ENCODE measurements at places on chromosomes 2 and 18.

DNA sequence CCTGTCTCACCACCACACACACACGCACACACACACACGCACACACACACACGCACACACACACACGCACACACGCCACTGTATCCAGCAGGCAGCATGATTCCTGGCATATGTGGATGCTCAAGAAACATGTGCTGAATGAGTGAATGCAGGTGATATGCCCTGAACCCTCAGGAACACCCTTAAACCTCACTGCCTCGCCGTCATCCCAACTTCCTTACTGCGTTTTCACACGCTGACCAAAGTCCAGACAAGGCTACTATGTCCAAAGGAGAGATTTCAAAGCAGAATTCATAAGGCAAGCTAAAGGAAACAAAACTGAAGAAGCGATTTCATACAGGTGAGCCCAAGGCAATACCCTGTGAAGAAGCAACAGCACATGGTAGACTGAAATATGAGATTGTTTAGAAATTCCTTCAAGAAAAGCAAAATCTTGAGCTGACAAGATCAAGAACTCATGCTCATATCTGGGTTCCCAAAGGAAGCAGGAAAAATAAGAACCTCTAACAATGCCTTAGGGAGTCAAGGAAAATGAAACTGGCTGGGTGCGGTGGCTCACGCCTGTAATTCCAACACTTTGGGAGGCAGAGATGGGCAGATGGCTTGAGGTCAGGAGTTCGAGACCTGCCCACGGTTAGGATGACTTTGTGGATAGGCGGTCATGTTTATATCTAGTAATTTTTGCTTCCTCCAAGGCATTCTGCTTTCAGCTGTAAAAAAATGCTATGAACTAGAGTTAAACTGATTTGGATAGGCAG lies 69.1 kb downstream of the TNFRSF11A start:
- no peak for DNase-seq

- DNase-seq: no peak
Measured at GRCh38 chr18:41842886-41843285, 112.1 kb upstream of the PIK3C3 start.

GRCh38 chr2:224178056-224178455 lies 139.0 kb upstream of the SERPINE2 start:
- no peak for DNase-seq

DNA sequence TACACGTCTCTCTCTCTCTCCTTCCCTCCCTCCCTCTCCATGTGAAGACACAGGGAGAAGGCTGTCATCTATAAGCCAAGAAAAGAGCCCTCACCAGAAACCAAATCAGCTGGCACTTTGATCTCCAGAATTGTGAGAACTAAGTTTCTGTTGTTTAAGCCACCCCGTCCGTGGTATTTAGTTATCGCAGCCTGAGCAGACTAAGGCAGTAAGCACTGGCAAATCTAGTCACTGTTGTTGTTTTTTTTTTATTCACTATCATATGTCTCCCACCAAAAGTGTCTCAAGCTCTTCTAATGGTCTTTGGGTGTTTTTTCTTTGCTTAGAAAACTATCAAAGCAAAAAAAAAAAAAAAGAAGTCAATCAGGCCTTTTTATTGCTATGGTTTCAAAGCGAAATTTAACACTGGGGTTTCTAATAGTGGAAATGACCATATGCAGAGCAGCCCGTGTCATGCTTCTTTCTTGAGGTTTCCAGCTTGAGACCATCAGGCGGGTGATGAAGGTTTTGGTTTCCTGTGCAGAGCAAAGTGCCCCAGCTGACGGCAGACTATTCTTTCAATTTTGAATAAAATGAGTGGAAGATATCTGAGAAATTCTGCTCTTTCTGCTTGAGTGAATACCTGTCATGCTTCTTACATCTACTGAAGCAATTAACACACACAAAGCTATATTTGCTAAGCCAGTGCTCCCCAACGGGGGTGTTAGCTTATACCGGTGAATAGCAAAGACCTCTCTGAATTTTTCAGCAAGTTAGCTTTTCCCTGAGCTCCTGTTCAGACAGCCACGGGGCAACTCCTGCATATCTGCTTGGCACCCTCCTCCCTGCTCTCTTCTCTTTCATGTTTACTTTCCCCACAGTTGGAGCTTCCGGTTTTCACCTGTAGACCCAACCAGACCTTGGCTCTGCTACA lies 394.1 kb upstream of the ATP5MC3 start:
- peak; percentile 13 for DNase-seq

DNA sequence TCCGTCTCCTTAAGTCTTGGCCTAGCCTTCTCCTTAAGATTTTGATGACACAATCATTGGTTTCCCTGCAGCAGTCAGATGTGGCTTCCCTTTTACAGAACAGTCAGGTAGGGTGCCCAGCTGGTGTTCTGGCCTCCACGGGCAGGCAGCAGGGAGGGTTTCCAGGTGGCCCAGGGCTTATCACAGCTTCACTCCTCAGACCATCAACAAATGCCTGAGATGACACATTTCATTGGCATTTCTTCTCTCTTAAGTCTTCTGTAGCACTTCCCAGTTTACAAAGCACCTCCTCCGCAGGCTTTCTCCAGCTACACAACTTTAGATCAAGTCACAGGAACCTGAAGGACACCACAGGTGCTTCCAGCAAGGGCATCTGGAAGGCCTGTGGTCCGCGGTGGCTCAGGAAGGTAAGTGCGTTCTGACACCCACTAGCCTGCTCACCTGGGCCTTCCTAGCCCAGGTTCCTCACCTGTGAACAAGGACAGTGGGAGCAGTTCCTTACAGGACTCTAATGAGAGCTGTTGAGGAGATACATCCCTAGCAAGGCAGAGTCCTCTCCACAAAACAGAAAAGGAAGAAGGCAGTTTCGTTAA lies 37.6 kb downstream of the PTPN18 start:
- no peak for DNase-seq

DNA sequence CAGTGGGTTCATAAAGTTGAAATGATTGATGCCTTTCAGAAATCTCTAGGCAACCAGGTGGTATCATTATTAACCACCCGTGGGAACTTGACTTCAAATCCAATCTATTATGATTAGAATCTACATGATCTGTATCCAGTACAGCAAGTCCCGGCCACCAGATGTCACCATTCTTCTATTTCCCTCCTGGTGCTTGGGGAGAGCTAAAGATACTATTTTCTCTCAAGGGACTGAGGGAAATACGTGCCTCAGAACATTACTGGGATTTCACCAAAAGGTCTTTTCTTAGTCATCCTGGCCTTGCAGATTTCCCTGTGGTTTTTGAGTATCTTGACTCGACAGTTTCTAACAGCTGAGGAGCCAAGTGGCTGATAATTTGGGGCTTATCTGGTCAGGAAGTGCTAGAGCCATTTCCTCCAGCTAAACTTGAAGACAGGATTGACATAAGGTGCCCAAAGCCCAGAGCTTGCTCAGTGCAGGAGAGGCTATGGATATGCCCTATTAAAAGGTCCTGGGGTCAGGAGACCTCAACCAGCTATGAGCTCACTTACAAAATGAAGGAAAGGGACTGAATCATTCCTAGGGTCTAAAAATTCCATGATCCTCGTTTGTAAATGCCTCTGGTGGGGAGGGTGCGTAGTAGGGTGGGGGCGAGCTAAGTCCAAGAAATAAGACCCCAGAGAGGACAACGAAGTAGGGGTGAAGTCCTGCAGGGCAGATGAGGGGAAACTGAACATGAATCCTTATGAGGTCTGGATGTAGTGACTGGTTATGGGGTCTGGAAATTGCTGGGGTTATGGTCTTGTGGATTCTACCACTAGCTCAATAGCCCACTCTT lies 135.4 kb upstream of the MGAT5 start:
- DNase-seq: peak; percentile 49

DNA sequence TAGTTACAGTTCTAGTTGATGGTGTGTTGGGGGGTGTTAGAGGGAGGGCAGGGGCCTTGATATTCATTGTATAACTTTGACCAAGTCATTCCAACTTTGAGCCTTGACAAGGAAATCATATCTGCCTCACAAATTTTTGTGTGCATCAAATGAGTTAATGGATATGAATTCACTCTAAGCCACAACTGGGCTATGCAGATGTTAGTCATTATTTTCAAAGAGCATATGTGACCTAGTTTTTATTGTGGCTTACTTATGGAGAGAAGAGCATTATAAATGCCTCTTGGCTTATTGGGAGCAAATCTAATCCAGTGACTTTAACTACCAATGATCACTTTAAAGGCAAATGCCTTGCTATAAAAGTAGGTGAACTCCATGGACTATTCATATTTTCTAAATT lies 250.2 kb downstream of the LPIN1 start:
- DNase-seq: no peak

DNA sequence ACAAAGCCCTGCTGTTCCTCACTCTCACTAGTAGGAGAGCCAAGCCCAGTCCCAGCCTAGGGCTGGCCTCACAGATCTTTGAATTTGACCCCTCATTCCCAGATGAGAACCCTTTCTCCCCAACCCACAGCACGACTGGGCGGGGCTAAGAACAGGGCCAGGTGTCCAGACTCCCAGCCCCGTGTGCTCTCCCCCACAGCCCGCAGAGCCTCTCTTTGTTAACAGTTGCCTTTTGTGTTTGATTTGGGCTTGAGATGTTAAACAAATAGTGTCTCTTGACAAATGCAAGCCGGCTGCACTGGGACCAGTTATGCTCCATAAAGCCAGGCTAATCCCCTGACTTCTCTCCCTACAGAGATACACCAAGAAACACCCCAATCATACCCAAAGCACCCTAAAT lies 4.7 kb upstream of the KCNK3 start:
- no peak for DNase-seq

GRCh38 chr2:4942441-4942840 lies 749.7 kb upstream of the SOX11 start:
- DNase-seq: no peak

DNA sequence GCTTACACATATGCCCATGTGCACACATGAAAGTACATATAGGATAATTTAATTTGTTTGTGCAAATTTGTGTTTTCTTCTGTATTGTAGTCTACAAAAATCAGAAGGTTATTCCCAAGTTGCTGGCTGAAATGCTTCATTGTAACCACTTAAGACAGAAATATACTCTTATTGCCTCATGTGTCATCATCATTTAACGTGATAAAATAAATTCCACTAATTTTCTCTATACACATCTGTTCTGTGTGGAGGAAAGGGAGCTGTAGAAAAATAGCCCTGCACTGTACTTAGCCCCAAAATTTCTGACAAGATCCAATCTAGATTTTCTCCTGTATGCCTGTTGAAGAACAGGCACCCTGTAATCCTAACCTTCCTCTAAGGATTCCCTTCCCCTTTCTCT lies 20.4 kb upstream of the NR4A2 start:
- no peak for DNase-seq

DNA sequence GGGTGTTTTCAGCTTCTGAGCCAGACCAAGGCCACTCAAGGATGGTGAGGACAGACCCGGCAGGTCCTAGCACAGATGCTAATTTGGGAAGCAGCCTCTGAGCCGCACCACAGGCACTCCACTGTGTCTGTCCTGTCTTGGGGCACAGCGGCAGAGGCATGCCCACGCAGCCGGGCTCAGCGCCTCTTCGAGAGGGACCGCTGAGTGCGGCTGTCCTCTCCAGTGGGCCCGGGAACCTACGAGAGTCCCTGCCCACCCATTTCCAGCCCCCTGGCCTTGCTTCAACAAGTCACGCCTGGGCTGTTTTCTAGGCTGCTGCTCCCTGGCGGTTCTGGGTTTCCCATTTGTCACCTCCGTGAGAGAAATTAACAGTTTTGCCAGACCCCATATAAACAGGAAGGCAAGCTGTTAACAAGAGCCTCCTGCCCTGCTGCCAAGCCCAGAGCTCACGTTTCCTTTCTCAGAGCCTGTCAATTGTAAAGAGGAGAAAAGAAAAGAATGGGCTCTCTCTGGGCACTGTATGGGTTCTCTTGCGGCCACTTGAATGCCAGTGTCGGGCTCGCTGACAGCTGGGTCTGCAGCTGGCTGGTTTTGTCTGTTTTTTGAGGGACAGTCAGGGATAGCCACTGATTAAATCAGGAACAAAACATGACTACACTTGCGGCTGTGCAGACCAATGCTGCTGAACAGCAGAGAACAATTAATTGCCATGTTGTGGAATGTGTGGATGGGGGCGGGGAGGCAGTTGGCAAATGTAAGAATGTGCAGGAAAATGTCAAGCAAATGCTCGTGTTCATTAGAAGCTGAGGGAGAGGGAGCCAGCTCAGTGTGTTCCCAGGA lies 30.6 kb downstream of the TMEM17 start:
- DNase-seq: no peak

DNA sequence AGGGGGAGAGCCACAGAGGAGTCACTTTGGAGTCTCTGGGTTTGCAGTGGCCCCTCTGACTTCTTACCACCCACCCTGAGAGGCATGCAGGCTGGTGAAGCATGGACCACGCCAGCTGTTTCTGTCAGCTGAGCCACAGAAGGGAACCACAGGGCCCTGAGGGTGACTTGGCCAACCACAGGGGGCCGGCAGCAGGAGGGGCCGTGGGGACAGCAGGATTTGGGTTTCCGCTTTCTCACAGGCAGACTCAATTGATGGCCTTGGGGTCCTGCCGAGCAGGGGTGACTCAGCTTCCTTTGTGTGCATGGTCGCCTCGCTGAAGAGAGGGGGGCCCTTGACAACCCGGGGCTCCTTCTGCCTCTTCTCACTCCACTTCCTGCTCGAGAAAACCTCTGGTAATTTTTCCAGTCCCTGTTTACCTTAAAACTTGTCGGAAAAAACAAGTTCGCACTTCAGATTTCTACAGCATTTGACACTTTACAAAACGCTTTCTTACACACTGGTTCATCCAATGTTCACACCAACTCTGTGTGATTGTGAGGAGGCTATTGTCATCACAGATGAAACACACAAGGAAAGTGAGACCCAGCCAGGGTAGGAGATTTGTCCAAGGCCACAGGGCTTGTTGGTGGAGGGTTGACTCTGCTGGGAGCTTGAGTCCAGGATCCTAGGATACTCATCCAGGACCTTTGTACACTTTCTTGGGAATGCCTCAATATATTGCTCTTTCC lies 311.2 kb downstream of the LPIN1 start:
- no peak for DNase-seq

GRCh38 chr2:239913636-239914417 lies 111.3 kb downstream of the NDUFA10 start:
- DNase-seq: no peak

- no peak for DNase-seq
Measured at GRCh38 chr2:172596776-172597175, 40.9 kb downstream of the PDK1 start.

DNA sequence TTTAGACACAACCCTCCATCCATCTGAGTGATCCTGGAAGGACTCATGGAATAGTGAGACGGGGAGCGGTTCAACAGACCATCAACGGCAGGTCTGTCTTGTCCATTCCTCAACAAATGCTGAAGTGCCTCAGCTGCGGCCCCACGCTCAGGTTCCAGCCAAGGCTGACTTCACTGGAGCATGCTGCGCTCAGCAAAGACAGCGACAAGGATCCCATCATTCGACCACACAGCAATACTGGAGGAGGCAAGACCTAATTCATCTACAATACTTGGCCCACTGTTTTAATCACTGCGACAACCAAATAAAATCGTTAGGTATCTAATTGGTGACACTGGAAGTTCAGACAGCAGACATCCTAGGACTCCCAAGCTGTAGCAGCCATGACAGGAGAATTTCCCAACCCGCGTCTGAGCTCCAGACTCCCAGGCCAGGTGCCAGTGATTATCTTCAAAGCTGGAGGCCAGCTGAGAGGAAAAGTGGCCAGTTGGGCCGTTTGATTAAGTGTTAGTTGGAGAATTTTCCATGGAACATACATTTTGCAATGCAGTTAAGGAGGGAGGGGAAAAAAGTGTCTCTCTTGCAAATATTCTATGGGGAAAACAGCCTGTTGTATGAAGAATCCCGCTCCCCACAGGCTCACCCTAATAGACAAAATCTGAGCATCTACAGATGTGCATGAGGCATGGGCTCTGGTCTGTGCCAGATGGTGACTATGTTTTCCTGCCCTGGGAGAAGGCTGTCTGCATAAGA lies 92.5 kb upstream of the SLC35G4 start:
- DNase-seq: no peak
